ENCODE measurements at places on chromosomes 12 and 14.

DNA sequence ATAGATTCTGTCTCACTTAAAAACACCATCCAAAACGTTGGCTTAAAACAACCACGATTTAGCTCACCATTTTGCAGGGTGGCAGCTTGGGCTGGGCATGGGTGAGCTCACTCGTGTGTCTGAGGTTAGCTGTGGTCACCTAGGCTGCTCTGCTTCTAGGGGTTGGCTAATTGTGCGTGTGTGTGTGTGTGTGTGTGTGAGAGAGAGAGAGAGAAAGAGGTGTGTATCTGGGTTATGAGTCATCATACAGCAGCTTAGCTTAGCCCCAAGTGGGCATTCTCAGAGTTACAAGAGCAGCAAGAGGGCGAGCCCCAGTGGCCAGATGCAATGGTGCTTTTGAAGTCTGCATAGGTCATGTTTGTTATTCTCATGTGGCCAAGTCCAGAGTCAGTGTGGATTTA lies 6.0 kb downstream of the FBXW8 start:
- DNase-seq, result no peak

DNA sequence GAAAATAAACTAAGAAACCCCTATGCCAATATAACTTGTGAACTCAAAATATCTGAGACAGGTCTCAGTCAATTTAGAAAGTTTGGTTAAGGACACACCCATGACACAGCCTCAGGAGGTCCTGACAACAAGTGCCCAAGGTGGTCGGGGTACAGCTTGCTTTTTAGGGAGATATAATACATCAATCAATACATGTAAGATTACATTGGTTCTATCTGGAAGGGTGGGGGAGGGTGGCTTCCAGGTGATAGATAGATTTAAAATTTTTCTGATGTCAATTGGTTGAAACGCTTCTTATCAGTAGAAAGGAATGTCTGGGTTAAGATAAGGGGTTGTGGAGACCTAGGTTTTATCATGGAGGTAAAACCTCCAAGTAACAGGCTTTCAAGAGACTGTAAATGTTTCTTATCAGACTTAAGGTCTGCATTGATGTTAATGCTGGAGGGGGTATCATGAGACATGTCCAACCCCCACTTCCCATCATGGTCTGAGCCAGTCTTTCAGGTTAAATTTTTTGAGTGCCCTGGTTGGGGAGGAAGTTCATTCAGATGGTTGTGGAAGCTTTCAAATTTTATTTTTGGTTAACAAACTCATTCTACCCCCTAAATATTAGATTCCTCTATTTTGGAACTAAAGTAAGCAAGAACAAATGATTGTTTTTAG lies 82.0 kb upstream of the RASSF8 start:
- DNase-seq, result no peak

DNA sequence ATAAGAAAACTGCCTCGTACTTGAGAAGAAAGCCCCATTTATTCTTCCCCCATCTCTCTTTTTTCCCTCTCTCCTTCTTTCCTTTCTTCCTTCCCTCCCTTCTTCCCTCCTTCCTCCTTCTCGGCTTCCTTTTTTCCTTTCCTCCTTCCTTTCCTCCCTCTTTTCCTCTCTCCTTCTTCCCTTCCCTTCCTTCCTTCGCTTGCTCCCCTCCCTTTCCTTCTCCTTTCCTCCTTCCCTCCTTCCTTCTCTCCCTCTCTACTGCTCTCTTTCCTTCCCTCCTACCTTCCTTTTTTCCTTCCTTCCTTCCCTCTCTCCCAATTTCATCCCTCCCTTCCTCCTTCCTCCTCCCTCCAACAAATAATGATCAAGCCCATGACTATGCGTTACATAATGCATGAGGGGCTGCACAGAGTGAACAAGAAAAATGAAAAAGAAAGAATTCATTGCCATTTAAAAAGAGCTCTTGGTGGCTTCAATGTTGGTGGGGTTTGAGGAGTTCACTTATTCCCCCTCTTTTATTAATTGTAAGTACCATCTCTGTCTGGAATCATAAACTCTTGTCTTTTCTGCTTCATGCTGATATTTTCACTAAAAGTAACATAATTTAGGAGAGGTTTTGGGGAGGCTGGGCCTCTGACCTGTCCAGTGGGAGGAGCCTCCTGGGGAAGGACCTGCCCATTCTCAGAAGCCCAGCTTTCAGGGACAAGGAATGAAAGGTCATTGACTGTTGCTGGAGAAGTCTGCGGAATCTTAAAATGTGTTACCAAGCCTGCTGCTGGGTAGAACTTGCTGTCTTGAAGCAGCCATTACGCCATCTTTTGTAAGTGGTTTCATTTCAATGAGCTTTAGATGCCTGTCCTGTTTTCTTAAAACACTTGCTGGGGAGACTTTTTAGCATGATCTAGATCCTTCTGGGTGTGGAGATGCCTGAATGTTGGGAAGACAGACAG lies 144.3 kb downstream of the CHST11 start:
- DNase-seq, result no peak

GRCh38 chr12:61452076-61452475 lies 808.1 kb upstream of the USP15 start:
- DNase-seq, result no peak

DNA sequence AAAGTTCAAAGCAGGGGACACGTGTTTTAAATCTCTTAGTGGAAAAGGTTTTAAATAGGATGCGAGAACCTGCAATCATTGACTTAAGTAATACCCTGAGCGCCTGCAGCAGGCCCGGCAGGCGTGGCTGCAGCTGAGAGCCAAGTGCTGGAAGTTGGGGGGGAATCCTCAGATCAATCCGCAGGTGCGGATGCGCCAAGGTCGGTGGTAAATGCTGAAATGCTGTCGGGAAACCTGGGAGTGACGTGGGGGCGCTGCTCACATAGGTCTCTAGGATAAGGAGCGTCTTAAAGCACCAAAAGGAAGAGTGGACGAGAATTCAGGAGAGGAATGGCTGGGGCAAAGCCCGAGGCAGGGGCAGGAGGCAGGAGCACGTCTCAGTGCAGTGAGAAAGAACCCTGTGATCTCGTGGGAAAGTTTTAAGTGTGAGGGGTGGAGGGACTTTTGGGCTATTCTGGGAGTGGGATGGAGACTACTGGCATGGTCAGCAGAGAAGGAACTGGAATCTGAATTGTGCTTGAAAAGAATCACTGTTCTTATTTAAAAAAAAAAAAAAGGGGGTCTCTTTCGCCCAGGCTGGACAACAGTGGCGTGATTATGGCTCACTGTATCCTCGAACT lies 883 bp upstream of the CDCA4 start:
- DNase-seq, result no peak

GRCh38 chr14:44657696-44658388 lies 150.8 kb upstream of the FSCB start:
- no peak for DNase-seq

- no peak for DNase-seq
These were observed 80.9 kb downstream of the RPS6KA5 start for GRCh38 chr14:90979515-90979914.

GRCh38 chr12:71838676-71839075 lies 883 bp upstream of the TBC1D15 start:
- no peak for DNase-seq

- no peak for DNase-seq
These were observed 371.7 kb upstream of the KITLG start for GRCh38 chr12:88951860-88952561.

DNA sequence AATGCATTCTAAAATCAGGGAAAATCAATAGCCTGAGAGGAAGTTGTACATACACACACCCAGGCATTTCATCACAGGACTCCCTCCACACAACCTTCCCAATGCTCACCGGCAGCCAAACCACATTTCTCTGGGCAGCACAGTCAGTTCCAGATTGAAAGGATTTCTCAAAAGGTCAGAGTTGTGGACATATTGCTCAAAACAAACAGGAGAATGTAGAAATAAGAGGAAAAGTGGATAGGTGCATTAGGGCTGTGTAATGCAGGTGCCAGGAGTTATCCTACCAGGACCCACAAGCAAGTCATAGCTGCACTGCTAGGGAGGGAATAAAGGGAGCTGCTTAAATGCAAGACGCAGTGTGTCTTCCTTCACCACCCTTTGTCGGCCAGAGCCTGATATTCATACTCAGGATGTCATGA lies 62.9 kb downstream of the GCH1 start:
- no peak for DNase-seq

GRCh38 chr12:79482921-79483320 lies 207.8 kb downstream of the PAWR start:
- DNase-seq, result no peak

- DNase-seq, result no peak
These were observed 21.0 kb upstream of the SLC6A12 start for GRCh38 chr12:234891-235415.

GRCh38 chr14:55272922-55273321 lies 1.7 kb downstream of the FBXO34 start:
- no peak for DNase-seq

DNA sequence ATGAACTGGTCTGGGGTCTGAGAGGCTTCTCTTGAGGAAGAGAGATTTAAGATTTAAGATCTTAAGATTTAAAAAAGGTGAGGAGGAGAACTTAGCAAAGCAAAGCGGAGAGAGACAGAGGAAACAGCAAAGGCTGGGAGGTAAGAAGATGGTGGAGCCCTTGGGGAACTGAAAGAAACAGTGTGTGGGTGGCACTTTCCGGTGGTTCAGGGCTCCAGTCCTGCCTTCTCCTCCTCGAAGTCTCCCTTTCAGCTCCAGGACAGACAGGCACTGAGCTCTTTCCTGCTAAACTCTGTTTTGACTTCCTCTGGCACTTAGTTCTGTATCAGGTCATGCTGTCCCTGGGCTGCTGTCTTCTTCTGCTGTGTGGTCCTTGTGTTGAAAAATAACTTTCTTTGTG lies 298.7 kb upstream of the SRRM4 start:
- no peak for DNase-seq

DNA sequence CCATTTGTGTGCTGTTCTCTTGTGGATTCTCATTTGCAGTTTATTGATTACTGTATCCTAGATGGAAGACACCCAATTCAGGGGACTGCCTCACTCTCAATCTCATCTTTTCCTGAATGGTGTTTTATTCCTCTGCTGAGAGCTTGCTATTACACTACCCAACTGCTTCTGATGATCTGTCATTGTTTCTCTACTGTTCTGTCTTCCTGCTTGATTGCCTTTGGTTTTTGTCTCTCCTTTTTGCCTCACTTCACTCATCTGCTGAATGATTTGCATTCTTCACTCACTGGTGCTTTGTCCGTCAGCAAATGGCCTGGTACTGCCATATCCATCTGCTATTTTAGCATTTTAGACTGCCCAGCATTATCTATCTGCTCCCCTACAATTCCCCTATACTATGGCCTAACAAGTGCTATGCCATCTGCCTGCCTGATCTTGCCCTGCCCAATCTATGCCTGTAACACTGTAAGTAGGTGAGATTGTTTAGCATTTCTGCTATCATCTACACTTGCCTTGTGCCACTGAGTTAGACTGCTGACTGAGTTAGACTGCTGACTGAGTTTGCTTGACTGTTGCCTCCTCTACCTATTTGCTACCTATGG lies 335.1 kb downstream of the GPHN start:
- no peak for DNase-seq

GRCh38 chr14:76462330-76462729 lies 86.4 kb downstream of the ESRRB start:
- no peak for DNase-seq

- no peak for DNase-seq
These were observed 162.0 kb upstream of the LMNTD1 start for GRCh38 chr12:25715102-25715501.

DNA sequence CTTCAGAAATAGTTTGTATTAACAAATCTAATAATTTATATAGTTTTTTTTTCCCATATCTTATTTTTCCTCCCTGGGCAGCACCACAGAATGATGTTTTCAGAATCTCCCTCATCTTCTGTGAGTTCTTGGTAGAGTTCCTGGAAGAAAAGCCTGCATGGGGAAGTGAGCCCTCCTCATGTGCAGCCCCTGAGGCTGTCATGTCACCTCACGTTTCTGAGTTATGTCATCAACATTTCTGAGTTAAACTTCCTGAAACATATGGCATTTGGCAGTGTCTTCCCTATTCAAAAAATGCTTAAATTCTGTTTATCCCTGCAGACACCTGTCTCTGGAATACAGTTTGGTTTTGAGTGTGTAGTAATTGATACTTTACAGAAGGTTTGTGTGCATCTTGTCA lies 979.0 kb downstream of the TMEM121 start:
- no peak for DNase-seq

- peak; percentile 71 for DNase-seq
These were observed 150.9 kb downstream of the EMP1 start for GRCh38 chr12:13347241-13348043.

GRCh38 chr12:108194585-108194984 lies 65.5 kb downstream of the WSCD2 start:
- DNase-seq, result no peak

- no peak for DNase-seq
These were observed 236.4 kb upstream of the CRY1 start for GRCh38 chr12:107329569-107330324.

DNA sequence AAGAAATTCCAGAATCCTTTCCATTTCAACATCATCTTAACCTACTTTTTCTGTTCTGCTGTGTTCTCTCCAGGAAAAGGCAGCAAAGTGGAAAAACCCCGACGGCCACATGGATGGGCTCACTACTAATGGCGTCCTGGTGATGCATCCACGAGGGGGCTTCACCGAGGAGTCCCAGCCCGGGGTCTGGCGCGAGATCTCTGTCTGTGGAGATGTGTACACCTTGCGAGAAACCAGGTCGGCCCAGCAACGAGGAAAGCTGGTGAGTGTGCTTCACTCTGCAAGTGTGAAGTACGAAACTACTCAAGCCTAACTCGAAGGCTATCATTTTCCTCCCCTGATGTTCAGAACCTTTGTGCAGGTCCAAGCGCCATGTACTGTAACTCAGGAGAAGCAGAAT lies 172.0 kb downstream of the PELI2 start:
- DNase-seq, result no peak

- no peak for DNase-seq
These were observed 185.9 kb downstream of the ITPR2 start for GRCh38 chr12:26647088-26647487.

- DNase-seq, result no peak
These were observed 273.1 kb upstream of the FOXG1 start for GRCh38 chr14:28493516-28493915.

- DNase-seq, result no peak
These were observed 4.2 kb upstream of the LRR1 start for GRCh38 chr14:49594347-49595091.

GRCh38 chr12:57247041-57247440 lies 3.9 kb downstream of the STAC3 start:
- no peak for DNase-seq

GRCh38 chr12:113766879-113767878 lies 198.9 kb downstream of the RBM19 start:
- peak; percentile 47 for DNase-seq

DNA sequence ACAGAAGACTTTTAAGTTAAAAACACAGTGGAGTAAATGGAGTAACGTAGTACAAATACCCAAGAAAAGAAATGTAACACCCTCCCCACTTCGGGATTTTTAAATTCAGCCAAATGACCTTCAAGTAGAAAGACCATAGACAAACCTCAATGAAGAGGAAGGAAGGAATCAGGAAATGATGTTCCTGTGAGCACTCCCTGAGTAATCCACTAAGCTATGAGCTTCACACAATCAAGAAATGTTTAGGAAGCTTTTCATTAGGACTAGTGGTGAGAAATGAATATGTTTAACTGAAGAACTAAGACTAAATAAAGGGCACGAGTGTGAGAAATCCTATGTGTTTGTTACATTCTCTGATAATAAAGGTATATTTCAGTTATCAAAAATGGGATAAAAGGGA lies 10.1 kb downstream of the TCL1A start:
- no peak for DNase-seq

- no peak for DNase-seq
These were observed 222.5 kb upstream of the GRIP1 start for GRCh38 chr12:66901138-66901932.

GRCh38 chr12:13195250-13195649 lies 1.3 kb upstream of the EMP1 start:
- DNase-seq, result no peak
